ENCODE measurements at places on chromosomes 1 and 21.

- no peak for DNase-seq
Observed at GRCh38 chr1:1826356-1827088, 48.3 kb upstream of the NADK start.

DNA sequence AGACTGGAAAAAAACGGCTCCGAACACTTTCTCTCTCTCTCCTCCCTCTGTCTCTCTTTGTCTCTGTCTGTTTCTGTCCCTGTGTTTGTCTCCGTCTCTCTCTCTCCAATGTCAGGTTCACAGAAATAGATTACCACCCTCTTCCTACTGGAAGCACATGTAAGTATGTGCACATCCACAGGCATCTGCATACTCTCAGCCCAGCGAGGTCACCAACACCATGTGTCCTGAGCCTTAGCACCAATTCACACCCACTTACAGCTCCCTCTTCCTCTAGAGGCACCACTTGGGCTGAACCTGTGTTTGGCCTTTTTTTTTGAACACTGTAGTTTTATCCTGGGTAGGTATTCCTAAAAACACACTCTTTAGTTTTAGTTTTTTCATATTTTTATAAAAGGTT, 130.5 kb downstream of the ETS2 start:
- DNase-seq, result no peak

GRCh38 chr1:28775121-28775942, 36.6 kb upstream of the OPRD1 start:
- no peak for DNase-seq

DNA sequence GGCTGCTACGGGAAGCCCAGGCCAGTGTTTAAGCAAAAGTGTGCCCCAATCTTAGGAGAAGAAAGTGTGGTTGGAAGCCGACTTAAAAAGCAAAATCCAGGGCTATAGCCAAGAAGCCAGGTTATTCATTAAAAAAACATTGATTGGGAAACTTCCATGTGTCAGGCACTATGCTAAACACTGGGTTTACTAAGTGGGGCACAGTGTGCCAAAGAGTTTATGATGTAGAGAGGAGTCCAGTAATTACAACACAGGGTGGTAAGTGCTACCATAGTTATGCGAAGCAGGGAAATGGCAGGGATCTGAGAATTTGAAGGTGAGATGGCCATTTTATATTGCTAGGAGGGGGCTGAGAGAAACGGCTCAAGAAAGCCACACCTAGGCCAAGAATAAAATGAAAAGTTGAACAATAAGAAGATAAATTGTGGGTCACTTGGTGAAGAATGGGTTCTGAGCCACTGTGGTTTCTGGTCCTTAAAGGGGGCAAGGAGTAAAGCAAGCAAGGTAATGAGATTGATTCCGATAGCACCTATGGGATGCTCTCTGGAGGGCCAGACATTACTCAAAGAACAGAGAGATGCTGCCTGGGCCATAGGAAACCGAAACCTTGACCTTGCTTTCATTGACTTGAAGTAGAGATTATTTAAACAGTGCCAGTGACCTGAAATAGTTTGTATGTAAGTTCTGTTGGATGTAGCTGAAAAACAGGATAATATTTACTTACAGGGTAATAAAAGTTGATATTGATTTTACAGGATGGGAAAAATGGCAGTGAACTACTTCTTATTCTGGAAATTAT, 177.8 kb downstream of the GIPC2 start:
- DNase-seq, result no peak

GRCh38 chr1:59143133-59143487, 153.8 kb upstream of the FGGY start:
- DNase-seq, result peak; percentile 59

GRCh38 chr1:229046251-229046853, 224.6 kb upstream of the RAB4A start:
- no peak for DNase-seq

DNA sequence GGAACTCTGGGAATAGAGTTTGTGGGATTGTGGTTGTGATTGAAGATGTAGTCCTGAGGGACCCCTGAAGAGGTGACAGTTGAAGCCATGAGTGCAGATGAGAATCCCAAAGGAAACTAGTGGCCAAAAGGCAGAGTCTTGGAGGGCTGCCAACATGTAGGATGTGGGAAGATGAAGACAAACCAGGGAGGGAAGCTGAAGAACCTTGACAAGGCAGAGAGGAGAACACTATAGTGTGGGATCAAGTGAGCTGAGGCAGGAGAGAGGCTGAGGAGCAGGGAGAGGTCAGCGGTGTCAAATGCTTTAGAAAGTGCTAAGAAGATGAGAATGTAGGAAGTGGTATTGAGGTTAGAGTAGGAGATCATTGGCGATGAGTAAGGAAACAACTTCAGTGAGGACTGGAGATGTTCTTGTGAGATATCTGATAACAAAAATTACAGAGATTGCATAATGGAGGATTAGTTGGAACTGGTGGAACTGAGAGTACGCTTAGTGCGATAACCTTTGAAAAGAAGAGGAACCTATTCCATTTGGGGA, 88.5 kb upstream of the VCAM1 start:
- DNase-seq, result no peak

DNA sequence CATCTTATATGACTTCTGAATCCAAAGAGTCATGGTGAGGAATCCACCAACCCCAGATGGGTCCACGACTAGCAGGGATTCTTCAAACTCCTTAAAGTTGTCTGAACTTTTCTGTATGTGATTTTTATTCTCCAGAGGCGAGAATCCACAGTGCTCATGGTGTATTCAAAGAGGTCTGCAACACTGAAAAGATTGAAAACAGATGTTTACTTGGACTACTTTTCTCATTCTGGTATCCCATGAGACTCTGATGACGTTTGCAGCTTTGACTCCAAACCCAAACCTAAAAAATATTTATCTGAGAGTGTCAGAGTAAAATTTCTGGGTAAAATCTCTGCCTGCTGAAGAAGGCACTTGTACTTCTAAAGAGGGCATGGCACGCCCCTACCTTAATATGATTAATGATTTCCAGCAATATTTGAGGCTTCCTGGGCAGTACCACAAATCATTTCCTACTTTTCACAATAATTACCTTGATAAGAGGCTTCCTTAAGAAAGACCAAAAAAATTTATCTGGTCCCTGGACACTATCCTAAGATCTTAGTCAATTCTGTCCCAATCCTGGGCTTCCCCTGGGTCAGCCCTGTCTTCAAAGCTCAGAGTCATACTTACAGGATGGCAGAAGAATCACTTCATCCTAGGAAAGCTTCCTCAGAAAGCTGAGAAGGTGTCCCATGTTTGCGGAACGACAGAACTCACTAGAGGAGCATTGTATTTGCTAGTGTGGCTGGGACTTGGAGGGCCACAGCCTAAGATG, 76.5 kb upstream of the MAP10 start:
- DNase-seq, result no peak

GRCh38 chr1:39609618-39610331, 29.7 kb downstream of the HEYL start:
- DNase-seq, result peak; percentile 67

DNA sequence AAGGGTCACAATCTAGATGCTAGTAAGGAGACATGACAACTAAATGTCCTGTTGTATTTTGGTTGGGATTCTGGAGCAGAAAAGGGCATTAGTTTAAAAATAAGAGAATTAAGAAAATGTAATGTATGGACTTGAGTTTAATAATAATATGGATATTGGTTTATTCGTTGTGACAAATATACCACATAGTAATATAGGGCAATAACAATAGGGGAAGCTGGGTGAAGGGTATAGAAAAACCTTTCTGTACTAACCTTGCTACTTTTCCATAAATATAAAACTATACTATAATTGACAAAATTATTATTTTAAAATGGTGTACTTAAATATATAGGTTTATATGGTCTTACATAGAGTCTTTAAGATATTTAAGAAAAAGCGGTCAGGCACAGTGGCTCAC, 558.9 kb downstream of the PTPRC start:
- DNase-seq, result no peak

DNA sequence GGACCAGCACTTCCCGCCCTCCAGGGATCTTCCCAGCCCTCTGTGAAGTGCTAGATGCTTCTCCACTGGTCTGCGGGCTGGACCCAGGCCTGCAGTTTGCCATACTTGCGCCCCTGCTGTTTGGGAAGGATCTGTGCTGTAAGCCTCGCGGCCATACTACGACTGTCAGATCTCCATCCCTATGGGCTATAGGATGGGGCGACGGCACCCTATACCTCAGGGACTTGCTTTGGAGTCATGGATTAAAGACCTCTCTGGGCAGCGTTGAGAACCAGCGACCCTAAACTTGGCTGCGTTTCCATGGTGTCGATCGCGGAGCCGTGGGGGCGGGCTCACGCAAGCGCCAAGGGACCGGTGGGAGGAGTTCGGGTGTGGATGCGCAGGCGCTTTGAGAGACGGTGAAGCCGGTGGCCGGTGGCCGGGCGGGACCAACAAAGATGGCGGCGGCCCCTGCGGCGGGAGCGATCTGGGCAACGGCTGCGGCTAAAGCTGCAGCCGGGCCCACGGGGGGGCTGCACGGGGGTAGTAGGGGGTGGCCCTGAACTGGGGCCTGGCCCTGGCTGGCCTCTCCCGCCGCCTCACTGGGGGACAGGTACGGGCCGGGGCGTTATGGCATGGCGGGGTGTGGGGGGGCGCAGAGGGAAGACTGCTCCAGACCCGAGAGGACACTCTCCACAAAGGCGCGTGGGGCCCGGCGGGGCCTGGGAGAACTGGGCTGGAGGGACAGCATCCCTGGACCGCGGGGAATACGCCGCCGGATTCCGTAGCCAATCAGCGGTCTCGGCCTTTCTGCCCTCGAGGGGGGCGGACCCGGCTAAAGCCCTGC, at the start of gene USP21:
USP21 (plus strand) TSS at position 414 of the 826 bp plus-strand sequence. CDS start 1,141 bp downstream, outside the sequence.
- peak; percentile 96 for DNase-seq

GRCh38 chr1:199182186-199182843, 543.5 kb downstream of the PTPRC start:
- no peak for DNase-seq

GRCh38 chr1:176880955-176881595, 283.4 kb downstream of the ASTN1 start:
- DNase-seq, result peak; percentile 92

- DNase-seq, result no peak
Observed at GRCh38 chr1:103945774-103946173, 196.1 kb downstream of the AMY1C start.

DNA sequence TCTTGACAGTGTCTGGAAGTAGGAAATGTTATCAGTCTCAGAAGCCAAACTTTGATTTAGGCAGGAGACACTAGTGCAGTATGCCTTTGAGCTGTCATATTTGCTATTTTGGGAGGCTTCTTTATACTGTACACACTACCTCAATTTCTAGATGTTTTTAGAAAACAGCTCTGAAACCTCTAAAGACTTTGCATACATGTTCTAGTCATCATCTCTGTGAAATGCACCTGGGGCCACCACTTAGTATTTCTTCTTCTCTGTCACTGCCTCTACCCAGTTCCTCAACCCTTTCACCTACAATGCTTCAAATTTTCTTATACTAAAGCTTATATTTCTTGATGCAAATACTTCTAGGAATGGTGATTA, 29.1 kb upstream of the PLA2G4A start:
- no peak for DNase-seq

- DNase-seq, result no peak
Observed at GRCh38 chr1:44720281-44720680, 10.7 kb downstream of the RNU5D-1 start.

DNA sequence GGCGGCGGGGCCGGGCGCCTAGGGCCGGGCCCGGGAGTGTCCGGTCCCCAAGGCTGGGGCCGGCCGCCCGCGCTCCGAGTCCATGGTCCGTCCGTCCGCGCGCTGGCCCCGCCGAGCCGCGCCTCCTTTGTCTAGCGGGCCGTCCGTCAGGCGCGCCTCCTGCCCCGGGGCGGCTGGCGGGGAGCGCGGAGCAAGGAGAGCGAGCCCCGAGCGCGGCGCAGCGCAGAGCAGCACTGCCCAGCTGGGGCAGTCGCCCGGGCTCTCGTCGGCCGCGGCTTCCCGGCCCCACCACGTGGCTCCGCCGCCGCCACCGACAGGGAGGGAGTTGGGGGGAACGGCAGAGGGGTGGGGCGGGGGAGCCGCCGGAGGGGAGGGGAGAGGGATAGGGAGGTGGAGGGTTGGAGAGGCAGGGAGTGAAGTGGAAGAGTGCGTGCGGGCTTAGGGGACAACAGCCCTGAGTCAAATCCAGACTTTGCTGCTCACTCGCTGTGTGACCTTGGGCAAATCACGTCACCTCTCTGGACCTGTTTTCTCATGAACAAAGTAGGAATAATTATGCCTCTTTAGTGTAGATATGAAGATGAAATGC, at the start of gene NKAIN1:
NKAIN1 (minus strand) TSS at position 235 of the 589 bp plus-strand sequence. CDS start 340 bp downstream, outside the sequence.
- DNase-seq, result peak; percentile 70

GRCh38 chr1:243432136-243432535, 176.3 kb downstream of the SDCCAG8 start:
- DNase-seq, result no peak

- DNase-seq, result no peak
Observed at GRCh38 chr1:12565966-12566352, 52.1 kb downstream of the DHRS3 start.

- DNase-seq, result no peak
Observed at GRCh38 chr1:5916572-5917280, 75.5 kb downstream of the NPHP4 start.

Measured in NT2/D1 (cell line).